ENCODE measurements at places on chromosomes 1 and 21.

DNA sequence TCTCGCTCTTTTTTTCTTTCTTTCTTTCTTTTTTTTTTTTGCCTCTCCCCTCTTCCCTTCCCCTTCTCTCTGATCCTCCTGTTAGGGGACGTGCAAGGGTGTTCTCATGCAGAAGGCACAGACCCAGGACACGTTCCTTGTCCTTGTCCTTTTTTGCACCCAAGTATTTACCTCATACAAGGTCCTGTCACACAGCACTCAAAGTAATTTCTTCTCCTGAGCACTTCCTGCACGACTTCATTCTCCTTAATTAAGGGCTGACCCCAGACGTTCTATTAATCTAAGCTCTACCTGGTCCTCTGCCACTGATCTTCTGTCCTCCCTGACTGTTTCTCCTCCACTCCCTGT, 424 bp upstream of the PCNX2 start:
- no peak for DNase-seq

- DNase-seq, result no peak
These were observed 402.5 kb downstream of the HHAT start for GRCh38 chr1:210731193-210731592.

- no peak for DNase-seq
These were observed 203.7 kb upstream of the ESRRG start for GRCh38 chr1:216926720-216927510.

DNA sequence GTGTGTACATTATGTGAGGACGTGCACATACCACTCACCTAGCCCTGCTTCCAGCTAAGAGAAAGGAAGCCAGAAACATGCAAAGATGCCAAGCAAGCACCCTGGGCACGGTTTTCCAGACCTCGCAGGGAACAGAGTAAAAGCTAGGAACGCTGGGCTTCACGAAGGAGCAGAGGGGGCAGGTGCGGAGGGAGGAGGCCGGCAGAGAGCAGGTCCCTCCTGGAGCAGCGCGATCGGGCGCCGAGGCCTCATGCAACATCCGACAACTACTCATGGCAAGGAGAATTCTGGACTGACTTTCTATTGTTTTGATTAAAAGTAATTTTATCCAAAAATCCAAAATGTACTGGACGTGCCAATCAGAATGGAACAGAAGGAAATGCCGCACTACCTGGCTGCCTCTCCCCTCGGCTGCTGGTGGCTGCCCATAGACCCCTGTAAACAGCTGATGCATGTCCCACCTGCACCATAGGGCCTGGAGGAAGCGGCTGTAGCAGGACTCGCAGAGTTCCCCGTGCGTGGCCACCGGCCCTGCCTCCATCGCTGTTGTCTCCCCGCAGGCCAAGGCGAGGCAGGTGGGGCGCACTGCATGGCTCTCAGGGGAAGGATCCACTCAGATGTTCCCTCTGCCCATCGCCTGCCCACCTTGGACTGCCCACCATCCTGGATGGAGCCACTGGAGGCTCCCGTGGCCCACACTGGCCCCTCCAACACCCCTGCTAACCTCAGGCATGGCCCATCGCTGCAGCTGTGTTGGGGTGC, 93.5 kb downstream of the WDR4 start:
- DNase-seq, result no peak

GRCh38 chr1:2192031-2192995, 2.3 kb downstream of the FAAP20 start:
- no peak for DNase-seq

DNA sequence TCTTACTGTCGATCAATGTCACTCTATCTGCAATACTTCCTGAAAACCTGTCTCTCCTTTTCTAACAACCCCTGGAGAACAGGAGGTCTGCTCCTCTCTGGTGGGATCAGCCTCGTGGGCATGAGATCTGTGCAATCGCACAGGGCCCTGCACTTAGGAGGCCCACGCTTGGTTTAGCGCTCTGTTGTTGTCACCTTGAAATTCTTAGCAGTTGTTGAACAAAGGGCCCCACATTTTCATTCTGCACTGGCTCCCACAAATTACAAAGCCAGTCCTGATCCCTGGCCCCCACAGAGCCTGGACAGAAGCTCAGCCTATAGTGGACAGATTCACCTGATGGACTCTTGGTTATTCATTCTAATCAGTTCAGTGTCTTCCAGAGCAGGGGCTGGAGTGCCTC, 18.6 kb downstream of the SPOCD1 start:
- DNase-seq, result no peak

DNA sequence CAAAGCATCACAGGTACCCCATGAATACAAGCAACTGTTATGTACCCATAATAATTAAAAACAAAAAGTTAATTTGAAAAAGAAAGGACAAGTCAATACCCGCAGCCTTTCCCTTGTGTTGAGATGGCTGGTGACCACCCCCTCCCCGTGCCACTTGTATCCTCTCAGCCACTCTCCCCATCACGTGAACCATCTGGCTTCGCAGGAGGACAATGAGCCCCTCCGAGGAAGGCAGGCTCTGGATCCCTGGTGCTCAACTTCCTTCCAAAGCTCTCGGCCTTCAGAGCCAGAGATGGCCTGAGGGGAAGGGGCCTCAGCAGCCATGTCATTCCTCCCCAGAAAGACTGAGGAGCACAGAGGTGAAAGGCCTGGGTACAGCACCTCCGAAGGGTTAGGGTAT, 120.4 kb upstream of the RAB4A start:
- DNase-seq, result no peak

DNA sequence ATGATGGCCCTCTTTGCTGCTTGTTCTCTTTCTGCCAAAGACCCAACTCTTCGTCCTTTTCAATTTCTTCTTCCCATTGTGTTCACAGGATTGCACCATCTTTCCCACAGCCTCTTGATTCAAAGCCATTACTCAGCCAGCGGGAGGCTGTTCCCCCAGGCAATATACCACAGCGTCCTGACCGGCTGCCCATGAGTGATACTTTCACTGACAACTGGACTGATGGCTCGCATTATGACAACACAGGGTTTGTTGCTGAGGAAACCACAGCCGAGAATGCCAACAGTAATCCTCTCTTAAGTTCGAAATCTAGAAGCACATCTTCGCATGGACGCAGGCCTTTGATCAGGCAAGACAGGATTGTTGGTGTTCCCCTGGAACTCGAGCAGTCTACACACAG, 167.4 kb downstream of the LRRC40 start:
- no peak for DNase-seq

DNA sequence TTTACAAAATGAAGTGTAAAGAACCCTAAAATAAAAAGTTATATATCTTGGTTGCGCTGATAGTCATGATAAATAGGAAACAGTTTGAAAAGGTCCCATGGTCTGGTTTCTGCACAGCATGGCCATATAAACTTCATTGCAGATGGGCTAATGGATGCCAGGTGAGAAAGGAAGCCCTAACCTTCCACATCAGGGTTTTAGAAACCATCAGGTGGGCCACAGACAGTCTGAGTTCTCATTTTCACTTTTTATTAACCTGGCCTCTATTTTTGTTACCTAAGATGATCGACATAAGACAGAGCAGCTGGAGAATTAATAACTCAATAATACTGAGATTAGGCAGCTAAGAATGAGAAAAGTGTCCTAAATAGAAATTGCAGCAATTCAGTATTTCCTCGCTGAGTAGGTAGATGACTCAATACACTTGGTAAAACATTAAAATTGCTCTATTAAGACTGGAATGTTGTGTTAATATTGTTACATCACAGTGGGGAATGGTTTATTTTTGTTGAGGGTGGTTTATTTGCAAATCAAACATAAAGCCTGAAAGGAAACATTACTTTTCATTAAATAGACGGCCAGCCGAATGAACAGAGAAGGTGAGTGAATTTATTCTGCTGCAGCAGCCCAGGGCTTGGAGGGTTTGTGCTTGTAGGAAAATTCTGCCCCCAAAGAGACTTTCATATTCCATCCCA, 21.1 kb downstream of the C1orf21 start:
- DNase-seq, result no peak

- DNase-seq, result no peak
These were observed 9.3 kb downstream of the EFHD2 start for GRCh38 chr1:15418806-15419515.

- no peak for DNase-seq
These were observed 1125.4 kb upstream of the TMPRSS15 start for GRCh38 chr21:19529031-19529430.

- no peak for DNase-seq
These were observed 268.9 kb upstream of the TMEM51 start for GRCh38 chr1:14884614-14885175.

DNA sequence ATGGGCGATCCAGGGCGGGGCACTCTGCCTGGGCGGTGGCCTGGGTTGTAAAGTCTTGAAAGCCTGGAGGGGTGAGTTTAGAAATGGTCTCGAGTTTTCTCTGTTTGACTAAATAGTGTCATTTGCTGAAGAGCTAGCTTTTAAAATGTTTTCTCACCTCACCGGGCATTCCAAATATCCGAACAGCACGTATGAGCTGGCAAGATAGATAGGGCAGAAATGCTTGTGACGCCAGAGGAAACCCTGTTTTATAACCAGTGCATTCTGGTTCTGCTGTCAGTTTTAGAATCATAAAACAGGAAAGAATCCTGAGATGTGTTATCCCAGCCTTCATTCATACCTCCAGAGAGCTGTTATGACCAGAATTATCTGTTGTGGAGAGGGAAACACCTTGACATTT, 725 bp downstream of the RTCA start:
- DNase-seq, result no peak

GRCh38 chr1:40556121-40556520, 24.7 kb downstream of the ZNF684 start:
- DNase-seq, result no peak

DNA sequence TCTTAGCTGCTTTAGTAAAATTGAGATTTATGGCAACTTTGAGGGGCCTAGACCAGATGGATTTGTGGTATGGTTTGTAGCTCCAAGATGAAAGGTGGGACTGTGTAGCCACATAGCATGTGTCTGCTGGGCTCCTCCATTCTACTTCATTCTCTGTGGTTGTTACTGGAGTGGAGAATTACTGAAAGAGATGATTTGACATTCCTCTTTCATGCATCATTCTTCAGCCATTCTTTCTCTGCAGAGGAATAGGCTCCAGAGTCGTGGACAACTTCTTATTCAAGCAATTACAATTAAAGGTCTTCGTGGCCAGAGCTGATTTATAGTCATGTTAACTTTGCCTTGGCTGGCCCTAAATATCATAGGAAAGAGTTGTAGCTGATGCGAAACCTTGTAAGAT, 328.9 kb downstream of the PAPPA2 start:
- no peak for DNase-seq

- no peak for DNase-seq
These were observed 472.7 kb downstream of the PTPRU start for GRCh38 chr1:29708796-29709703.

DNA sequence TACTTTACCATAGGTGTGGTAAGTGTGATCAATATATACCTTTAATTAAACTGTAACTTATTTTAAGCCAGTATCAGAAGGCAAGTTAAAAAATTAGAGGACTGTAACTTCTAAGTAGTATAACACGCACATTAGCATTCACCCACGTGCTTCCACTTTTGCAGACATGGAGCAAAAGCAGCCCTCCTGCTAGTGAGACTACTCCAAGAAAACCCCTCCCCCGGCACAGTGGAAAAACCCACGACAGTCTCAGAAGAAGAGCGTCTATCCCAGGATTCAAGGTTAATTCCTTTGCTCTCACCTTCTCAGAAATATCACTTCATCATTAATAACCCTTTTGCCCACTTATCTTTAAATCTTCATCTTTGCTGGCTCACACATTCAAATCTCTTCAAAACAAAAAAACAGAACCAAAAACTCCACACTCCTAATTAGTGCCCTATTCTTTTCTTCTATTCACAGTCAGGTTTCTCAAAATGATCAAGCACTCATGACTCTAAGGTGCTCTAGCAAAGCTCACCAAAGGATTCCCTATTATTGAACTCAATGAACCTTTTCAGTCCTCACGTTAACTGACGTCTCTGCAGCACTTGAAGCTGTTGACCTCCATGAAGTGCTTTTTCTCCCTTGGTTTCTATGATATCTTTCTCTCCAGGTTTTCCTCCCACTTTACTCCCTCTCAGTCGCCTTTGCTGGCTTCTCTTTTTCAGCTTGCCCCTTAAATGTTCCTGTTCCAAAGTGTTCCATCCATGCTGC, 213.5 kb downstream of the SMYD3 start:
- DNase-seq, result no peak

DNA sequence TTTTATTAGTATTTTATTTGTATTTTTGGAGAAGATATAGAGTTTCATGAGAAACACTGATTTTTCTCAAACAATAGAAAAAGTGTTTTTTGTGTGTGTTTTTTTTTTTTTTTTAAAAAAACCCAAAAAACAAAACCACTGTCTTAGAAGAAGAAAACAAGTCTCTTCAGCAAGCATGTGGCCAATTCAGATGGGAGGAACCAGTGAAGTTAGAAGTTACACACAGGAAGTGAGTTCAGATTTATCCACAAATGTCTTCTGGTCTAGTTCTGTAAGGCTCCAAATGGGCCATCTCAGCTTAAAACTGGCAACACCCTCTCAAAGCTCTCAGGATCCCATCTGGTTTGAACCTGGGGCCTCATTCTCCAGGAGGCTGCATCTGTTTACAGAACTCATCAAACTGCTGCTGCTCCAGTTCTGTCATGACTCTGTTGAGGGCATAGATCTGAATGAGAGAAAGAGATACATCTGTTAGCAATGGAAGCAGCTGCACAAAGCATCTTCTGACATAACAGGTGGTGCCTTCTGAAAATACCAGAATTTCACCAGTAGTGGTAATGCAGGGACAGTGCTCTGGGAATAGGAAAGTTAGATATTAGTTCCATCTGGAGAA, 9.8 kb upstream of the ERMAP start:
- DNase-seq, result no peak

GRCh38 chr1:997993-998744, 1.7 kb downstream of the HES4 start:
- peak; percentile 56 for DNase-seq

DNA sequence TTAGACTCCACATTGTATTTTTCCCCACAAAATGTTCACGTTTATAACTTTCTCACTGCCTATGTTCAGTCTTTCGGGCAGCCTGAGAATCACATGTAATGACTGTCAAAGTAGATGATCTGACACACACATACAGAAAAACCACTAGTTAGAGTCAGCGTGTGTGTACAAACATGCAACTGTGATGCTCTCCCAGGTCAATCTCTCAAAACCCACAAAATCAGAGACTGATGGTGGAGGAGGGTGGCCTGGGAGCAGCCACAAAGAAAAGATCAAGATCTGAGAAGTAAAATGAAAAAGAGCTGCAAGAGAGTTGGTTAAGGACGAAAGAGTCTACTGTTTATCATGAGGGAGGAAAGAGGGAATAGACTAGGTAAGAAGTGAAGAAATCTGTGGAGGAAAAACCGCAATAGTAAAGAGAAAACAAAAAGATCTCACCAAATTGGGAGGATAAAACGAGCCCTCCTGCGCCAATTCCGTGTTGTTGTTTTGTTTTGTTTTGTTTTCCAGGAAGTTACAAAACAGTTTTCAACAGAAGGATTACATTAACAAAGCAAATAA, 2.3 kb downstream of the EGLN1 start:
- no peak for DNase-seq
